Fibroblast of upper back skin (primary cell): ENCODE measurements at places on chromosomes 11 and 22.
A peak's percentile ranks its signal among the peaks of the same experiment; 100 is the strongest.

DNA sequence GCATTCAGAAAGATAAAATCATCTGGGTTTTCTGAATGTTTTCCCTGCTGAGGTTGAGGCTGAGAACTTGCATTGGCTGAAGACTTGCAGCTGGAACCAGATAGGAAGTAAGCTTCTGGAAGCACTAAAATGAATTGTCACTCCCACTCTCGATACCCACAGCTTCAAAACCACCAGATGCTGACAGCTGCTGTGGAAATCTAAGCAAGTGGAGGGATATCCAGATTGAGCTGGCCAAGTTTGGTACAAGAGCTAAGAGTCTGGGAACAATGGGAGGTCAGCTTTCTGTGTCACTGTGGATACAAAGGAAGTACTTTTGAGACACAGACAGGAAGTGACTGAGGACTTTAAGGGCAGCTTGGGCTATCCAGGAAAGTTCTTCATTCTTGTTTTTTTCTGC, 51.3 kb upstream of the CD44 start:
- peak; percentile 57 for DNase-seq

DNA sequence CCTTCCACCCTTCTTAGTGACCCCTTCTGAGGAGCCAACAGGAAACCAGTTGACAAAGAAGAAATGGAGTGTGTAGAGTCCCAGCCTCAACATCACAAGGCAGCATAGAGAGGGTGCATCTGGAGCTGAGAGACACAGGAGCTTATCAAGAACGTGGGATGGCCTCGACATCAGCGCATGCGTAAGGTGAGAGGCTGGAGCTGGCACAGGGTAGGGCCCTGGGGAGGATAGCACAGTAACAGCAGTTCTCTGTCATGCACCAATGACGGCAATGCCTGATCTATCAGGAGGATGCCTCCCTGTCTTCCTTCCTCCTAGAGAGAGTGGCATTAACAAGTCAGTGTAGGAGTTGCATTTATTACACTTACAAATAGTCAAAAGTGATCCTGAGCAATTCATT, 426.1 kb downstream of the NTM start:
- no peak for DNase-seq

GRCh38 chr11:59755701-59756557, 753 bp downstream of the STX3 start:
- DNase-seq = peak; percentile 52

DNA sequence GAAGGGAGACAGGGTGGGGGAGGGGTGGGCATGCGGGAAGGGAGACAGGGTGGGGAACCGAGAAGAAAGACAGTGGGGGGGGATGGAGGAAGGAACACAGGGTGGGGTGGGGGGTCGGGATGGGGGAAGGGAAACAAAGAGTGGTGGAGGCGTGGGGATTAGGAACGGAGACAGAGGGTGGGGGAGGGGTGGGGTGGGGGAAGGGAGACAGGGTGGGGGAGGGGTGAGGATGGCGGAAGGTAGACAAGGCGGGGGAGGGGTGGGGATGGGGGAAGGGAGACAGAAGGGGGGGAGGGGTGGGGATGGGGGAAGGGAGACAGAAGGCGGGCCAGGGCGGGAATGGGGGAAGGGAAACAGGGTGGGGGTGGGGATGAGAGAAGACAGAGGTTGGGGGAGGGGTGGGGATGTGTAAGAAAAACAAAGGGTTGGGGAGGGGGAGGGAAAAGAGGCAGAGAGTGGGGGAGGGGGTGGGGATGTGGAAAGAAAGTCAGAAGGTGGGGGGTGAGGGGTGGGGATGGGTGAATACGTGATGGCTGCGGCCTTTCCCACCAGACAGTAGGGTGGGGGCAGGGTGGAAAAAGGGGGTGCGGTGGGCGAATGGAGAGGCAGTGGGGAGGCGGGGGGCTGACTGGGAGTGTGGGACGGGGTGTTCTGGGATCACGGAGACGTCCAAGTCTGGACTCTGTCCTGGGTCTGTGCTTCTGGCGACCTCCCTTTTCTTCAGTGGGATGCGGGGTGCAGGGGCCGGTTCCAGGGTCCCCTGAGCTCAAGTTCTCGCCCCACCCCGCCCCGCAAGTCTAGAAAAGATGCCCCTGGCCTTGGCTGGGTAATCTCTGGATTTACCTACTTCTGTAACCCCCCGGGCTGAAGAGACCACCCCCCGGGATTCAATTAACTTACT, 744 bp downstream of the PRAME start:
- DNase-seq = no peak

DNA sequence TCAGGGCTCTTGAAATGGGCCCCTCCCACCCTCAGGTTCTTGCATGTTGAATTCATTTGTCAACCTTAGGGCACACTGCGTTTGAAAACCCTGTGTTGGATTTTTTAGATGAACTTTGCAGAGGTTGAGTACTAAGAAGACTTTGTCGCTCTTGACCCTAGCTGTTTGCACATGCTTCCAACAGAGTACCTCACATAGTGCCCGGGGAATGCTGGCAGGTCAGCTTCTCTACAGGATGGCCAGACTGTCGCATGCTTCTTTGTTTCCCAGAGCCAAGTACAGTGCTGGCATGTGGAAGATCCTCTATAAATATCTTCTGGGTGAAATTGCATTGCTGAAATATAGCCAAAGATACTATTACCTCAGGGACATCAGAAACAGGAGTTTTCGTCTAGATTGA, 59.9 kb downstream of the FAT3 start:
- no peak for DNase-seq

DNA sequence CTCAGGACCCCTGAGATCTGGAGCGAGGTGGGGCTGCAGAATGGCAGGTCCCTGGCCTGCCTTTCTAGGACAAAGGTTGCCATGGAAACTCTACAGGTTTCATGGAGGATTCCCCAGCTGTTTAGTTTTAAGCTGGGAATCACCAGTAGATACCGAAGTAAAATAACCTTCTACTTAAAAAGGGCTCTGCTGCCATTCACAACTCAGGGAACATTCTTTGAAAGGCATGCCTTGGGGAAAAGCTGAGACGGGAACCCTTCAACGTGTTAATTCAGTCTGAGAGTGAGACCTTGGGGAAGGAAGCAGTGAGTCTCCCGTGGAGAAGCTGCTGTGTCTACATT, 493.3 kb downstream of the BRD1 start:
- no peak for DNase-seq

DNA sequence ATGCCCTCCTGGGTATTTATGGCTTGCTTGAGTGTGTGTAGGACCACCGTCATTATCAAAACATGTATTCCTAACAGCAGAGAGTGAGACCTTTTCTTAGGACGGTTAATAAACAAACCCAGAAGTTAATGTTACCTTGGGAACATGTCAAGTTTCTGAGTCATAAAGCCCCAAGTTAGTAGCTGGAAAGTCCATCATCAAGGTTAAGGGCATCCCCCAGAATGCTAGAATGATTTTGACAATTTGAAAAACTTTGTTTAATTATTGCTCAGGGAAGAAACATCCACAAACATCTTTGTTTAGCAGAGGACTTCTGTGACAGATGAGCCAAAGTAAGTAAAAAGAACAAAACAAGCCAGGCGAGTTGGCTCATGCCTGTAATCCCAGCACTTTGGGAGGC, 20.0 kb downstream of the CAVIN3 start:
- DNase-seq = no peak

DNA sequence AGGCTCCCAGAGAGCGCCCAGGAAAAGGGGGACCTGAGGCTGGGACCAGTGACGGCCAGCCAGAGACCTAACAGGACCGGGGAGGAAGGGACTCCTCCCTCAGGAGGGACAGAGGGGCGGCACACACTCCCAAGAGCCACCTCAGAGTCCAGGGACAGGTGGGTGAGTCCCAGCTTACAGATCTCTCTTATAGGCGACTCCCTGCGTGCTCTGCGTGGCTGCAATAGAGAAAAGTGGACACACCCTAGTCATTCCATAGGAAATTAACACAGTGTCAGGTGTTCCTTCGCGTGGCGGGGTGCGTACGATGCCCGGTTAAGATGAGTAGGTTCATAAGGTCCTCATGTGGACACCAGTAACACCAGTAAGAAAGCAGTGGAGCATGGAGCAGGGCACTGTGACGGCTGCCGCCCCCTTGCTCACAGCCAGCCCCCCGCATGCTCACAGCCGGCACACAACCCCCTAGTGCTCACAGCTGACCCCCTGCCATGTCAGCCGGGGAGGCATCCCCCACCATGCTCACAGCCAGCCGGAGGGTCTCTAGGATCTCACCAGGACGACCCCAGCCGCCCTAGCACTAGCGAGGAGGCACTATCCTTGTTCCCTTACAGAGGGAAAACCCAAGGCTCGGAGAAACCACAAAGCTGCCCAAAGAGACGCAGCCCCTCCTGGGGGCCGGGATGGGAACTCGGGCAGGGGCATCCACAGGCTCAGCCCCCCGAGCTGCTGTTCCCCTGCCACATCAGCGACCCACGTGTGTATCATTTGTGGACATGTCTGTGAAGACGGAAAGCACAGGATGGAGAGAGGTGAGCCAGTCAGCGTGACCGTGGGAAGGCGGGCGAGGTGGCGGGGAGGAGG, 426.8 kb downstream of the TBC1D22A start:
- no peak for DNase-seq

- peak; percentile 88 for DNase-seq
These were observed 21.4 kb upstream of the EHF start for GRCh38 chr11:34599406-34599945.

GRCh38 chr22:19972652-19973550, 31.3 kb upstream of the TXNRD2 start:
- DNase-seq = no peak

DNA sequence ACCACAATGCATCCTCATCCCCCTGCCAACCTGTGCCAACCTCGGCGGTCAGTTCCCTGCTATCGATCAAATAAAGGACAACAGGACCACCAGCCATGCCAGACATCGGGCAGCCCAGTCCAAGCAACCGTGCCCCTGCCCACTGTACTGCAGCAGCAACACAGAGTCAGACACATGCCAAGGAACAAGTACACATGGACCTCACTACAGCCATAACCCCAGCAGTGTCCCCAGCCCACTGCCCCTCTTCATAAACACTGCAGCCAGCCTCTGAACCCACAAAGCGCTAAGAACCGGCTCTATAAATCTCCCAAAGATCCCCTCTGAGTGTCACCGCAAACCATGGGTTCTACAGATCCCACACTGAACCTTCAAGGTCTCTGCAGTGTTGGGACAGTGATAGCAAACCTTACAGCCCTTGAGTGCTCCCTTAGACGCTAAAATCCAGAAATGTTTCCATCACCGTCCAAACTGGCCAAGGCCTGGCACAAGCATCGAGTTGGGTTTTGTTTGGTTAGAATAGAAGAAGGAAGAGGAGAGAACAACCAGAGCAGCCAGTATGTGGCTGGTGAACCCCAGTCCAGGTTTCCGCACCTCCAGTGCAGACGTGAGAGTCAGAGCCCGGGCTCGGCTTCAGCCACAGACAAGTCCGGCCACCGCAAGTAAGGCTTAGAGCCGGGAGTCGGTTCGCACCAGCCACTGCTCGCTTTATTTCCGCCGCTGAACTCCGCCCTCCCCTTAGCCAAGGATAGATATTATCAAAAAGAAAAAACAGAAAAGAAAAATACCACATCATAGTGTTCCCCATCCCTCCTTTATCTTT, 7.9 kb downstream of the PAX6 start:
- no peak for DNase-seq
